Activated CD4-positive, alpha-beta T cell treated with anti-CD3 and anti-CD28 coated beads for 24 hours (primary cell): ENCODE measurements at places on chromosomes 5 and 9.

GRCh38 chr5:172898218-172898842 lies 60.9 kb upstream of the RPL26L1 start:
- no peak for DNase-seq

GRCh38 chr5:145668714-145669113 lies 166.4 kb downstream of the PRELID2 start:
- no peak for DNase-seq

DNA sequence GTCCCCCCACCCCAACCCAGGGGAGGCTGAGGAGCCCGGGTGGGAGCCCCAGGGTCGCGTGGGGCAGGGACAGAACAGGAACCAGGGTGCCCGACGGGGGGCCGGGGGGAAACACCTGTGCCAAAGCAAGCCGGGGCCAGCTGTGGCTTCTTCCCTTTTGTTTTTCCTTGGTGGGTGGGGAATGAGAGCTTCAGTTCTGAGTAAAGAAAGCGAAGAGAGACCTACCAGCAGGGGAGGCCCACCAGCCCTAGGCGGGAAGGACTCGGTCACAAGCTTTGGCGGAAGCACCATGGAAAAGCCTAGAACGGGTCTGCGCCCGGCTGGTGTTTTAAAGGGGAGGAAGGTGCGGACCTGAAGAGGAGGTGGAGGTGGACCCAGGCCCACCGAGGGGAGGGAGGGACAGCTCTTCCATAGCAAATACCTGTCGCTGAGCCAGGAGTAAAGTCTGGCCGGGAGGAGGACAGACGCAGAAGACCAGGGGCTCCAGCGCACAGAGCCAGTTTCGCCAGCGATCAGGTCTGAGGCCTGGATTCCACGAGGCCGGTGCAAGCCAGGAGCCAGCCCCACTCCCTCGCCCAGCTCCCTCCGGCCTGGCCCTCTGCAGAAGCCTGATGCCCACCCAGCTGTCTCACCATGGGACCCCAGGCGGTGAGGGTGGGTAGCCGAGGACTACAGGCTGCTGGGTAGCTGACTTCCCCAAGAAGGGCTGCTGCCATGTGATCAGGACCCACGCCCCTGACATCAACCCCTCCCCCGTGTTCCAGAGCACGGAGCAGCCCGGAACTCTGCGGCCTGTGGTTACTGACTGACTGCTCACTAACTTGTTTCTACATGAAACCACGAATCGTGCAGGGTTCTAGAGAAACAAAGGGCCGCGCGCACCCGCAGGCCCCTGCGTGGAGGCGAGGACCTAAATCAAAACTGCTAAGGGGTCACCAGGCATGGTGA lies 849 bp upstream of the MGAT1 start:
- peak; percentile 69 for DNase-seq

GRCh38 chr5:58871648-58872242 lies 288.9 kb downstream of the RAB3C start:
- DNase-seq = no peak

DNA sequence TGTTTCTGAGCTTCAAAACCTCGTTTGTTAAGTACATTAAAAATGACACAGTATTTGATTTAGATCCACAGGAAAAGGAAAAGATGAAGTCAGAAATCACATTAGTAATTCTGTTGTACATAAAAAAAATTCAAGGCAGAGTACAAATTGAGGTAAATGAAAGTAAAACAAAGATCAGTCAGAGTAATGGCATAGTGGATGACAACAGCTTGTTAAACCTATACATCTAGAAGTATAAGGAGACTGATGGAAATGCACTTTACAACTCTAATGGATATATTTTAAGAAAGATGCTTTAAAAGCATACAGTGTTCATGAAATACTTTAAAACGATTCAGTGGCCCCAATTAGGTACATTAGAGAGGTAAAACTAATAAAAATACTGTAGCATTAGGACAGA lies 631.3 kb upstream of the SEMA6A start:
- no peak for DNase-seq

DNA sequence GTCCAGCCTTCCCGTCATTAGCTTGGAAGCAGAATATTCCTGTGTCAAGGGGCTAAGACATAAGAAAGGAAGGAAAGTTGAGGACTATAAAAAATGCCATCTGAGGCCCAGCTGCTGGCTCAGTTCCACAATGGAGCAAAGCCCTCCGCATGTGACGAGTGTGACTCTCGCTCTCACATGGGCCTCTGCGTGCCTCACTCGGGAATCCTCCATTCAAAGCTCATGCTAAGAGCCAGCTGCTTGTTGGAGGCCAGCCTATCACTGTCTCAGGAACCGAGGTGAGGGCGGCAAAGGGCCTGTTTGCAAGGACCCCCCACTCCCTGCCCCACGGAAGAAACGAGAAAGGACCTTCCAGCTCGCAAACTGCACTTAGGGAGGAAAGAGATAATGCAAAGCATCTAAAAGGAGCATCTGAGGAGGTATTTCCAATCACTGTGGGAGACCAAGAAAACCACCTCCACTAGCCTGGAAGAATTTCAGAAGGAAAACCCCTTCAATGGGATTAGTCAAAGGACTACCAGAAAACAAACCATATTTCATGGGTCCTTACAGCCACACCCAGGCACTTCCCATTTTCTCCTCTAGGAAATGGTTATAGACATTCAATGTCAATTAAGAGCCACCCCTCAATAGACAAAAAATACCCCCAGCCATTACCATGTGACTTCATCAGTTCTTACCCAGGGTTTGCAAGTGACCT lies 95.3 kb downstream of the PRRT1B start:
- DNase-seq = no peak

- DNase-seq = no peak
Observed at GRCh38 chr5:124936626-124936933, 190.1 kb upstream of the ZNF608 start.

DNA sequence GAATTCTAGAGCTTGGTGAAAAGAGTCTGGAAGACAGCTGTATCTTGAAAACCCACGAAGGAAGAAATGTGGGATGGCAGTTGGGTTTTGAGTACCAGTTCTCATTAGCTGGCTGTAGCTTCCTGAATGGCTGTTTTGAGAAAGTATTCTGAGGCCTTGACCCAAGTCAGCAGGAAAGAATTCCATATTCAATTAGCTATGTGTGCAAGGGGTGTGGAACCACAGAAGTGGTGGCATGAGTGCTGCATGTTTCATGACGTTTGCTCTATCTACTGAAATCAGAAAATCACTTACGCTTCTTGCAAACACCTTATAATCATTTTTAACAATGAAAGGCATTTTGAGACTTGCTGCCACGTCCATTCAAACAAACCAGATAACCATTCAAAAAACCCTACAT lies 69.1 kb downstream of the TRPM3 start:
- no peak for DNase-seq

- DNase-seq = no peak
Observed at GRCh38 chr9:93061791-93062763, 3.6 kb downstream of the SUSD3 start.

- no peak for DNase-seq
Observed at GRCh38 chr9:126874546-126875314, 14.3 kb downstream of the ZBTB34 start.

DNA sequence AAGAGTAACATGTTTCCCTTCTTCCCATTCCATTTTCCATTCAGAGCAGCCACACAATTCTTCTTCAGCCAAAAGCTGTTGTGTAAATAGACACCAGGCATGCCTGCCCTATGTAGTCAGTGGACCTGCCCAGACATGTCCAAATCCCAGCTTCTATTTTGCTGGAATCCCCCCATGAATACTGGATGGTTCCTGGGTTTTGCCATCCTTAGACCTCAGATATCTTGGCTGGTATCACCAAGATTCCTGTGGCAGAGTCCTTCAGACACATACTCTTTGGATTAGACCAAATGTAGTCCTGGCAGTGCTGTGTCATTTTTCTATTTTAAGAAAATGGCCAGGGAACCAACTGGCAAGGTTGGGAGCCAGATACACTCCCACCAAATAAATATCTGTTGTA lies 10.3 kb downstream of the FST start:
- no peak for DNase-seq

- no peak for DNase-seq
Observed at GRCh38 chr5:98992552-98992951, 63.7 kb upstream of the CHD1 start.

GRCh38 chr9:70529377-70529776 lies 114.9 kb upstream of the KLF9 start:
- DNase-seq = no peak

GRCh38 chr9:119639287-119639955 lies 270.2 kb upstream of the BRINP1 start:
- no peak for DNase-seq

GRCh38 chr9:8614926-8615440 lies 815.4 kb upstream of the DMAC1 start:
- no peak for DNase-seq

GRCh38 chr5:62275581-62275980 lies 30.4 kb upstream of the KIF2A start:
- DNase-seq = no peak

- no peak for DNase-seq
Observed at GRCh38 chr5:68821056-68821455, 272.8 kb upstream of the SLC30A5 start.

- no peak for DNase-seq
Observed at GRCh38 chr5:1112596-1113331, 901 bp upstream of the SLC12A7 start.

GRCh38 chr5:78416677-78417425 lies 56.4 kb downstream of the SCAMP1 start:
- DNase-seq = no peak

GRCh38 chr9:95079461-95079860 lies 238.0 kb downstream of the FANCC start:
- no peak for DNase-seq

- no peak for DNase-seq
Observed at GRCh38 chr5:97968346-97968745, 785.3 kb upstream of the RIOK2 start.

DNA sequence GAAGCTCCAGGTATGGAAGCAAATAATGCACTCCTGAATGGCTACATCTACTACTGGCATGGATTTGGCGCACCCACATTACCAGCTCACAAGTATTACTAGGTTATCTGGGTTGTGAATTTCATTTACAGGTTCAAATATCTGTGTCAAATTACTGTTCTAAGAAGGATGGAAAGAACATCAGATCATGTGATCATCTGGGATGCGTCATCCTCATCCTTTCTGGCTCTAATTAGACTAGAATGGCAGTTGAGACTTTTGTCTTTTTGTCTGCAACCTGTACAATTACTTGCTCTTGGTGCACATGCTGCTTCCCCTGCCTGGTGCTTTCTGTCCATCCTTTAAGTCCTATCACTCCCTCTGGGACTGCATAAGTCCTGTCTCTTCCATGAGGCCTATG lies 64.1 kb downstream of the PJA2 start:
- DNase-seq = no peak

DNA sequence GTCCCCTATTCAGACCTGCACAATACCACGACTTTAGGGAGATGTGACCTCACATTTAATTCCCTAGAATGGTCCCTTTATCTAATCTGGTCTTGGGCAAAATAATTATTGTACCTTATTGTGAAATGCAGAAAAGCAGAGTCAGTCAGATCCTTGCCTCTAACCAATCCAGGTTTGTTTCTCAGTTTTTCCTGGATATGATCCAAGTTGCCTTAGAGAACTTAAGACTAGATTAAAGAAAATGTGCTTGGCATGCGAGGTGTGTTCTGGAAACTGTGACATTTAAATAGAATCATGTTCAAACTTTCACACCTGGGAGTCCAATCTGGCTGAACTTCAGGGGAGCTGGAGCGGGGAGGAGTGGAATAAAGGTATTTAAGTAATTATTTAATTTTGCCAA lies 696.2 kb downstream of the DNAH5 start:
- DNase-seq = no peak

GRCh38 chr5:26889815-26890214 lies 148.6 kb downstream of the CDH9 start:
- no peak for DNase-seq

- DNase-seq = no peak
Observed at GRCh38 chr5:41878643-41879478, 8.6 kb upstream of the OXCT1 start.

GRCh38 chr5:1416856-1417469 lies 28.3 kb downstream of the SLC6A3 start:
- DNase-seq = no peak

GRCh38 chr9:99967457-99967856 lies 61.0 kb downstream of the STX17 start:
- no peak for DNase-seq

GRCh38 chr9:21995666-21996398 lies 1.2 kb downstream of the CDKN2B-AS1 start:
- DNase-seq = no peak

GRCh38 chr5:181099602-181100086 lies 31.3 kb downstream of the OR2V1 start:
- DNase-seq = no peak

DNA sequence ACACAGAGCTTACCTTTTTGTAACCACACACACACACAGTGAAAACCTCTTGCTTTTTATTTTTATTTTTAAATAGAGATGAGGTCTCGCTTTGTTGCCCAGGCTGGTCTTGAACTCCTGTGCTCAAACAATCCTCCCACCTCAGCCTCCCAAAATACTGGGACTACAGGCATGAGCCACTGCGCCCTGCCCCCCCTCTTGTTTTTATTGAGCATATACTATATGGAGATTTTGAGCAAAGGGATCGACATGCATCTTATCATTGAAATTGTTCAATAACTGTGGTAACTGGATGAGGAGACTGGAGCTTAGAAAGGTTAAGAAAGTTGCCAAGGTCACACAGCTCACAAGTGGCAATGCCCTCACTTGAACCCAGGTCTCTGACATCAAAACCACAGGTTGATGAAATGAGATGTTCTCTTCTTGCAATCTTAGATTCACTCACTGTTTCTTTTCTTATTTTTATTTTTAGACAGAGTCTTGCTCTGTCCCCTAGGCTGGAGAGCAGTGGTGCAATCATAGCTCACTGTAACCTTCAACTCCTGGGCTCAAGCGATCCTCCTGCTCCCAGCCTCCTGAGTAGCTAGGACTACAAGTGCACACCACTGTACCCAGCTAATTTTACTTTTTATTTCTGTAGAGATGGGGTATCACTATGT lies 26.8 kb upstream of the STXBP1 start:
- DNase-seq = no peak

- no peak for DNase-seq
Observed at GRCh38 chr5:130994496-130995253, 170.4 kb downstream of the HINT1 start.

DNA sequence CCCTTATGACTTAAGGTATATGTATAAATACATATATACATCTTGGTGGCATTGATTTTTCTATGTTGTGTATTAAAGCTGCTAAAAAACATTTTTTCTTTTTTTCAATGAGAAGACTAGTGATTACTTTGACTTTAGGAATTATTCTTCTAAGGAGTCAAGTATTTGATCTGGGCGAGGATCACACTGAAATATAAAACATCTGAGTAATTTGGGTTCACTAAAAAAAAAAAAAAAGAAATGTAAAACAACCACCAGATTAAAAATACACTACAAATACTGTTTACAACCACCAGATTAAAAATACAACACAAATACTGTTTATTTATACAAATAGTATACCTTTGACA lies 9.0 kb downstream of the UBAP1 start:
- no peak for DNase-seq
